GM20000 (cell line): ENCODE measurements at places on chromosomes 5 and 9.
A peak's percentile ranks its signal among the peaks of the same experiment; 100 is the strongest.

- no peak for DNase-seq
These were observed 182.0 kb downstream of the GRIA1 start for GRCh38 chr5:153672347-153673090.

DNA sequence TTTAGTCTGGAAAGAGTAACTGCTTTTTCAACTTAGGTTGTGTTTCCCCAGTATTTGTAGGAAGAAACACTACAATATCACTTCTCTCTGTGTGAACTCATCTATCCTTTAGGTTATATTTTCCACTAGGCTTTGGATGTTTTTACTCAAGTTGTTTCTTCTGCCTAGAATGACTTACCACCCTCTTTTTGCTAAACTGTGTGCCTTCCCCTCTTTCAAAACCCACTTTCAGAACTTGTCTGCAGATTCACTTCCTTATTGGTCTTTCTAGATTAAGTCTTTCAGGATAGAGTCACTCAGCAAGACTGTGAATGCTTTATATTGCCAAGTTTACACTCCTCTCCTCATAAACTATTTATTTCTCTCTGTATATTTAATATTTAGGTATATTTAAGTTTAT, 14.2 kb upstream of the CAST start:
- DNase-seq: no peak

GRCh38 chr9:90720621-90721265, 78.1 kb upstream of the DIRAS2 start:
- DNase-seq: no peak

DNA sequence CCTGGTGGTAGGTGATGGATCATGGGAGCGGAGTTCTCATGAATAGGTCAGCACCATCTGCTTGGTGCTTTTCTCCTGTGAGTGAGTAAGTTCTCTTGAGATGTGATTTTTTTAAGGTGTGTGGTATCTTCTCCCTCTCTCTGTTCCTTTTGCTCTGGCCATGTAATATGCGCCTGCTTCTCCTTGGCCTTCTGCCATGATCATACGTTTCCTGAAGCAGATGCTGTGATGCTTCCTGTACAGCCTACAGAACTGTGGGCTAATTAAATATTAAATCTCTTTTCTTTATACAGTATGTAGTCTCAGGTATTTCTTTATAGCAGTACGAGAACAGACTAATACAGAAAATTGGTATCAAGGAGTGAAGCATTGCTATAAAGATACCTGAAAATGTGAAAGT, 36.4 kb downstream of the UNC13B start:
- no peak for DNase-seq

DNA sequence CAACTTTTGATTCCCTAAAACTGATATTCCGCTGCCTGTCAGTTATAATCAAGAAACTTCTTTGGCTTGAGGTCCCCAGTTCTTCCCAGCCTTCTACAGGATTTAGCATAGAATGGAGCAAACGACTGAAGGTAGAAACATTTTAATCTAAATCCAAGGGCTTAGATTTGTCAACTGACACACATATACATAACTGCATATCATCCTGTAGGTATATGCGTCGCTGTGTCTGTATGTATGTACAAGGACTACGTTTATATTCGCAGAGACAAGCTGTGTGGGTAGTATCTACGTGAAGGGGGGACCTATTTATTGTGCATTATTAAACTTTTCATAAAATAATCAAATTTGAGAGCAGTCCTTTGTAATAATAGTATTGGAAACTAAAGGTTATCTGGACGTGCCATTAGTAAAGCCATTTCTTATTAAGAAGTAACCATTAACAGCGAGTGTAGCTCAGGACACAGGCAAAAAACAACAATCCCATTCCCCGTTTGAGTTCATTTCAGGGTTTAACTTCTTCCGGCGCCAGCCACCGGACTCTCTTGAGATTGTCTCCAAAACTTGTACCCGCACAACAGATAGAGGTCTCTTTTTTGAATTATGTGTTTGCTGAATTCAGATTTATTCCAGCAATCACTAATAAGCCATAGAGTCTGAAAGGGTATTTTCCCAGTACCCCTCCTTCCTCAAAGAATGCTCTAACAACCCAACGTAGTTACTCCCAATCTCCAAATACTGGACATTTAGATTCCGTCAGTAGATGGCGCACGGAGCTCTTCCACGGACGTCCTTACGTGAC, 2.1 kb upstream of the MLLT3 start:
- DNase-seq: peak; percentile 53

- DNase-seq: no peak
These were observed 590.0 kb upstream of the DMAC1 start for GRCh38 chr9:8389531-8389930.

GRCh38 chr9:134630861-134631260, 10.7 kb upstream of the COL5A1 start:
- DNase-seq: no peak

DNA sequence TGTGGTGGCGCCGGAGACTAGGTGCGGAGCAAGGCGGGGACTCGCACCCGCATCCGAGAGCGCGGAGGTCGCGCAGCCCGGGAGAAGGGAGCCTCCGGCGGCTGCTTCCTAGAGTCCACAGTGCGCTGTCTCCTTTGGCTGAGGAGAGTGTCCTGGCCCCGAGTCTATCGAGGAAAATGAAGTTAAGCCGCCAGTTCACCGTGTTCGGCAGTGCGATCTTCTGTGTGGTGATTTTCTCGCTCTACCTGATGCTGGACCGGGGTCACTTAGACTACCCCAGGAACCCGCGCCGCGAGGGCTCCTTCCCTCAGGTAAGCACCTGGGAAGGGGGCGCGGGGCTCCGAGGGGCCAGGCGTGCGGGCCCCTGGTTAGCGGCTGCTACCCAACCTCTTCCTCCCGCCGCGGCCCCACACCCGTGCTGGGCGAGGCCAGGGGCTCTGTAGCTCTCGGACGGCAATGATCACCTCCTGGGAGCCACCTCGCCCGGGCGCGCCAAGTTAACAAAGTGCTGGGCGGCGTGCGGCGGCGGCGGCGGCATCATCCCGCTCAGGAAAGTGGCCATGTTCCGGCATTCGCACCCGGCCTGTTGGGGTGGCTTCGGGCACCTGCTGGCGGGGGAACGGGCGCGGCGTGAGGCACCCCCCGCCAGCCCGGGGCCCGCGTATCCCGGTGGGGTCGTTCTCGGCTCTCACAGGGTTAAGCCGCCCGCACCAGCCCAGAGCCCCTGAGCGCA, 681 bp downstream of the MAN2A1 start:
- DNase-seq: peak; percentile 41

GRCh38 chr5:153630546-153630945, 140.1 kb downstream of the GRIA1 start:
- no peak for DNase-seq

DNA sequence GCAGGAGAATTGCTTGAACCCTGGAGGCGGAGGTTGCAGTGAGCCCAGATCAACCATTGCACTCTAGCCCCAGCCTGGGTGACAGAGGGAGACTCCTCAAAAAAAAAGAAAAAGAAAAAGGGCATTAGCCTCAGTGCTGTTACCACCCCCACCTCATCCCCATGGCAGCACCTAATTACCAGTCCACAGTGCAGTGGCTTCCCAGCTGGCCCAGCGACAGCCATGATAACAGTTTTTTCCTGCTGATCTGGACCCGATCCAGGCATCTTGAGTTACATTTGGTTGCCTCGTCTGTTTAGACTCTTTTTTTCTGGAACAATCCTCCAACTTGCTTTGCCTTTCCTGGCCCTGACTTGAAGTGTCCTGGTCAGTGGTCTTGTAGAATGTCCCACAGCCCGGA, 24.4 kb downstream of the NCS1 start:
- no peak for DNase-seq

GRCh38 chr5:142095651-142096330, 12.8 kb upstream of the NDFIP1 start:
- DNase-seq: no peak

DNA sequence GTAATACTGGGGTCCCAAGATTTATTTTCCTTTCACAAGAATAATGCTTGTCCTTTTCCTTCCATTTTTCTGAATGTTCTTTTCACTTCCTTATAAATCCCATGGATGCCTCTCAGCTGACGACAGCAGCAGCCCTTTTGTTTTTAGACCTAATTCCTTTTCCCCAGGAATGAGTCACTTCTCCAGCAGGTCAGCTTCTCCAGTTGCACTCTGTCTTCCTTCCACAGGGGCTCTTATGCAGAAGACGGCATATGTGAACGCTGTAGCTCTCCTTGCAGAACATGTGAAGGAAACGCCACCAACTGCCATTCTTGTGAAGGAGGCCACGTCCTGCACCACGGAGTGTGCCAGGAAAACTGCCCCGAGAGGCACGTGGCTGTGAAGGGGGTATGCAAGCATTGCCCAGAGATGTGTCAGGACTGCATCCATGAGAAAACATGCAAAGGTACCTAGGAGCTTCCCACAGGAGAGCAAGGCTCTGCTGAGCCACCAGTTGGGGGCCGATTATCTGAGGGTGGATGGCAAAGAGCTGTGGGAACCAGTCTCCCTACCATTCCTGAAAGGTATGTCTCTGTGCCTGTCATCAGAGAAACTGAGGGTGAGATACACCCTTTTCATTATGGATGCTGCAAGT, 72.9 kb downstream of the RFK start:
- no peak for DNase-seq

DNA sequence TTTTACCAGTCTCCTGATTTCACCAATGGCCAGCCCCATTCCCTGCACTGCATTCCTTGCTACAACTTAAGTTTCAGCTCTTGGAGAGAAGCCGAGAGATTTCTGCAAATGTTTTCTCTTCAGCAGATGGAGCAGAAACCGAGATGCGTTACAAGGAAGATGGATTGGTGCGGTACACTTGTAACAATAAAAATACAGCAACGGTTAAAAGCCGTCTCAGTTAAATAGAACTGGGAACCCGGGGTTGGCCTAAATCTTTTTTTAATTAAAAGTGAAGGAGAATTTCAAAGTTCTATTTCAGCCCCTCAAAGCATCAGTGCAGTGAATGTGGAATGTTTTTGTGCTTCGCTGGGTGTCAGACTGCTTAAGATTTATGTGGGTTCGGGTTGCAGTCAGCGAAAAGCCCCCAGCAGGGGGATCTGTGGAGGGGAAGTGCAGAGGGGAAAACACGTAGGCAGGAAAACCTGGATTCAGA, 19.8 kb downstream of the BRINP1 start:
- DNase-seq: no peak

GRCh38 chr5:31445041-31445600, 86.8 kb downstream of the DROSHA start:
- DNase-seq: no peak

DNA sequence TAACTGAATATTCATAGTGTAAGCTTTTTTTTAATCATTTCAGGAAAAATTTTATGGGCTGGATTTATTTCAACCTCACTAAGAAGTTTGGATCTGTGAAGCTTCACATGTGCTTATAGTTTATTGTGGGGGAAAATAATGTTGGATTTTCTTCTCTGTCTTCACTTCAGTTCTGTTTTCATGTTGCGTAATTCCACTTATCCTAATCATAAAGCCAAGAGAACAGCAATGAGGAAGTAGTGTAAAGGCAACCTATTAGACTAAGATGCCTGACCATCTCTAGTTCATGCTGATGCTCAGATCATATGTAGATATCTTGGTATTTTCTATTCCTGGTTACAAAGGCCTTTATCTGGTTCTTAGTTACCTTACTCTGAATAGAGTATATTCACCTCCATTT, 50.0 kb downstream of the CD180 start:
- DNase-seq: no peak

GRCh38 chr5:151509231-151509630, 61.8 kb downstream of the SLC36A1 start:
- no peak for DNase-seq

DNA sequence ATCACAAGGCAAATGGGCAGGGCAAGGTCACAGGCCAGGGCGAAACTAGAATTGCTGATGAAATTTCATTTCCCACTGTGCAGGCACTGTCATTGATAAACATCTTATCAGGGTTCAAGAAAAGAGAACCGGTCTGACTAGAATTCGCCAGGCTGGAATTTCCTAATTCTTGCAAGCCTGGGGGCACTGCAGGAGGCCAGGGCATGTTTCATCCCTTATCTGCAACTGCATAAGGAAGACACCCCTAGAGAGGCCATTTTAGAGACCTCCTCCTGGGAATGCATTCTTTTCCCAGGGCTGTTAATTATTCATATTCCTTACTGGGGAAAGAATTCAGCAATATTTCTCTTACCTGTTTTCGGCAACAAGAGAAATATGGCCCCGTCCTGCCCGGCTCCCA, 266.2 kb upstream of the CYLC2 start:
- DNase-seq: no peak

GRCh38 chr9:76818271-76818670, 54.0 kb downstream of the PCA3 start:
- DNase-seq: no peak

DNA sequence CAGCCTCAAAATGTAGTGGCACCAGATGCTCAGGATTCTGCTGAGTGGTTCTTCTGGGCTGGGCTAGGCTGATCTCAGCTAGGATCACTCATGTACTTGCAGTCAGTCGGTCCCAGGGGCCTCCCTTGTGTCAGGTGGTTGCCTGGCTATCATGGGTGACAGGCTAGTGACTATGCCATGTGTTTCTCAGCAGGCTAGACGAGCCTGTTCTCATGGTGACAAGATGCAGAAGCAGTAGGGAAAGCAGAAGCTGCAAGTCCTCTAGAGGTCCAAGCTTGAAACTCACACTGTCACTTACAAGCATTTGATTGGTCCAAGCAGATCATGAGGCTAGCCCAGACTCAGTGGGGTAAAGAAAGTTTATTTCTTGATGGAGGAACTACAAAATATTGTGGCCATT, 15.2 kb upstream of the KCNMB1 start:
- no peak for DNase-seq

DNA sequence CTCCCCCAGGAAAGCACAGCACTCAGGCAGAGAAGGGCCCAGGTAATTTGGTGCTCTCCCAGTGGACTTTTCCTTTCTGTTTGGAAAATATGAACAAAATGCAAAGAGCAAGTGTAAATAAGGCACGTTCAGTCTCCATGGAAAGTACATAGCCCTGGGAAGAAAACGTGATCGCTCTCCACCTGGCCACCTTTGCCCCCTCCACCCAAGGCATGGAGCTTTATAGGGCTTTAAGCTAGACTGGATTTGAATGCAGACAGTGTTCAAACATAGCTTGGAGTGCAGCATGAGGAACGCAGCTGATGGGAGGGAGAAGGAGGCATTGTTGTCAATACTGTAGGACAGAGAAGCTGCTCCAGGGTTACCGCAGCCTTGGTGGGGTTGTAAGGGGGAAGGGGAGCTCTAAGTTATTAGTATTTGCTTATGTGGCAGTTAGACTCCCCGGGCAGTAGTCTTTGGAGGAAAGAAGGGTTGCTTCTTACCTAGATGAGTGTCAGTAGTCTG, 500.2 kb downstream of the SPOCK1 start:
- no peak for DNase-seq

DNA sequence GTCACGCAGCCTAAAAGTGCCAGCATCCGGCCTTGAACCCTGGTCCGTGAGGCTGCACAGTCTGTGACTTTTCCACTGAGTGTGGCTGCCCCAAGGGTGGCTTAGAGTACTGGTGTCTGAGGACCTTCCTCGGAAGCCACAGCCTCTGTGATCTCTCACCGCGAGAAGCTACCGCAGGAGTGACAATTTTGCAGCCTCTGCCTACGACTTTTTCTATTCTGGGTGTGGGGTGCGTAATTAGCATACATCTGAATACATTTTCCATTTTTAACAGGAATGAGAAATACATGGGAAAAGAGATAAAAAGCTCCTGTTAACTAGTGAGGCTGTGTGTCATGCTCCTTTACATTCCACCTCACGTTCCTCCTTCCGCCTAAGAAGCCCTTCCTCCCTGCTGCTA, 48.3 kb upstream of the HRH2 start:
- DNase-seq: no peak

GRCh38 chr9:27413511-27414219, 110.4 kb upstream of the IFNK start:
- DNase-seq: no peak

GRCh38 chr9:99633265-99633664, 188.4 kb upstream of the NR4A3 start:
- DNase-seq: peak; percentile 8
